Naive thymus-derived CD4-positive, alpha-beta T cell (primary cell): ENCODE measurements at places on chromosomes 1 and 21.
A peak's percentile ranks its signal among the peaks of the same experiment; 100 is the strongest.

- DNase-seq: no peak
Measured at GRCh38 chr1:228366866-228367741, 39.5 kb downstream of the TRIM11 start.

GRCh38 chr1:22216210-22216883 lies 73.5 kb upstream of the WNT4 start:
- DNase-seq: no peak

GRCh38 chr1:229027622-229028182 lies 243.2 kb upstream of the RAB4A start:
- DNase-seq: peak; percentile 24

GRCh38 chr1:43969416-43969745 lies 429 bp upstream of the DPH2 start:
- no peak for DNase-seq

GRCh38 chr1:11693024-11693590 lies 1.6 kb downstream of the DRAXIN start:
- peak; percentile 16 for DNase-seq
